ENCODE measurements at places on chromosomes 1 and 21.

- peak; percentile 29 for DNase-seq
Measured at GRCh38 chr1:15128520-15129313, 24.8 kb upstream of the TMEM51 start.

GRCh38 chr21:17501107-17502006, 11.5 kb upstream of the CXADR start:
- no peak for DNase-seq

DNA sequence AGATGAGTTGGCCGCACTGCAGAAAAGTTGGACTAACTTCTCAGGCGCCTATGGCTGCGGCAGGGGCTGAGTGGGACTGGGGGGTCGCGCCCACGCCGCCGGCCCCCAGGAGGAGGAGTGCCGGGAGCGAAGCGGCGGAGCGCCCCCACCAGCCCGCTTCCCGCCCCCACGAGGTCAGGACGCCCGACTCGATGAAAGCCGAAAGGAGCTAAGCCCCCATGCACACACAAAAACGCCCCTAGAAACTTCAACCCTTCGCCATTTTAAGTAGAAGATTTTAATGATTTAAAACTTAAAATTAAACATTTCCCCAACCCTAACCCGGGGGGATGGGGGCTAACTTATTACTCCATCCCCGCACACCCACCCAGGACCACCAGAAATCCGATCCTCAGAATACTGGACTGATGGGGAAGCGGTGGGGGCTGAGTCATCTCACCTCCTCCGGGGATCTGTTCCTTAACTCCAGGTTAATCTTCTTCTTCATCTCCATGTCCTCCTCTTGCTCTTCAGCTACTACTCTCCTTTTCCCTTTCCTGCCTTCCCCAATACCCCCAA, 539 bp downstream of the ANP32E start:
- no peak for DNase-seq

- DNase-seq = no peak
Measured at GRCh38 chr1:196214866-196215265, 393.4 kb downstream of the KCNT2 start.

- no peak for DNase-seq
Measured at GRCh38 chr1:94962409-94963265, 35.7 kb upstream of the CNN3 start.

Measured in stimulated activated CD8-positive, alpha-beta memory T cell treated with anti-CD3 and anti-CD28 coated beads, Interleukin-7, amount 100 ng/mL, for 1 hour (primary cell).